ENCODE measurements at places on chromosomes 3 and 15. TPM values are rescaled to one million over a fixed set of nuclear protein-coding genes. Genes with fewer than 3 reads are reported as not detected.
A peak's percentile ranks its signal among the peaks of the same experiment; 100 is the strongest.

Gene C3orf20
- not detected for polyA plus RNA-seq

Gene CELF6
- 0.06 TPM for polyA plus RNA-seq

Gene ZNF860
- polyA plus RNA-seq = 0.07 TPM

Gene WDR72
- polyA plus RNA-seq = not detected

Gene SMCO1
- not detected for polyA plus RNA-seq

Gene CAV3
- not detected for polyA plus RNA-seq

Gene IQCH
- polyA plus RNA-seq = 0.42 TPM

Gene GATA2
- polyA plus RNA-seq = 15.0 TPM

Gene RARRES1
- 2.6 TPM for polyA plus RNA-seq

- peak; percentile 55 for DNase-seq
Measured at GRCh38 chr3:23991683-23992628, 46.9 kb downstream of the NR1D2 start.

DNA sequence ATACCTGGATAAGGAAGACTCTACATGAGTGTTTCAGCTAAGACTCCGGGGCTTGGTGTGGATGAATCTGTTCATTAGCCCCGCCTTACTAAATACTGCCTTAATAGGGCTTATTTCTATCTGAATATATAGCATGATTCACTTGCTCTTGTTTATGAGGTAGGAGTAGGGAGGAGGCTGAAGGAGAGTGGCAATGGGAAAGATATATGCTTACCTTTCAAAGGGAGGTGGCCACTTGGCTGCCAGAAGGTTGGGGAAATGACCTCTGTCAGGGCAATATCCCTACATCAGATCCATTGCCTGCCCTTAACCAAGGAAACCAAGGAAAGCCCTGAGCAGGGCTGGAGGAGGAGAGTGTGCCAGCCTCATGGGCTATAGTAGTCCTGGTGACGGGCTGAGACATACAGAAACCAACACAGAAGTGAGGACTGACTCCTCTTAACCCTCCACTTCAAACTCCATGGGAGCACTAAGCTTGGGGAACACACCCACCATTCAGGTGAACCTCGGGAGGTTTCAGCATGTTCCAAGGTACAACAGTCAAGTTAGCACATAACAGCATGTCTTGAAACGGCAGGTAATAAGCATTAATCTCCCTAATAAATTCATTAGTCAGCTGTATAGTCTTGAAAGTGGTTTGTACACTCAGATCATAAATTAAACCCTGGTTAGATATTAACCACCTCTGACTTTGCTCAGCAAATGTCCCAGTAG lies 80.1 kb downstream of the EOMES start:
- DNase-seq = no peak

DNA sequence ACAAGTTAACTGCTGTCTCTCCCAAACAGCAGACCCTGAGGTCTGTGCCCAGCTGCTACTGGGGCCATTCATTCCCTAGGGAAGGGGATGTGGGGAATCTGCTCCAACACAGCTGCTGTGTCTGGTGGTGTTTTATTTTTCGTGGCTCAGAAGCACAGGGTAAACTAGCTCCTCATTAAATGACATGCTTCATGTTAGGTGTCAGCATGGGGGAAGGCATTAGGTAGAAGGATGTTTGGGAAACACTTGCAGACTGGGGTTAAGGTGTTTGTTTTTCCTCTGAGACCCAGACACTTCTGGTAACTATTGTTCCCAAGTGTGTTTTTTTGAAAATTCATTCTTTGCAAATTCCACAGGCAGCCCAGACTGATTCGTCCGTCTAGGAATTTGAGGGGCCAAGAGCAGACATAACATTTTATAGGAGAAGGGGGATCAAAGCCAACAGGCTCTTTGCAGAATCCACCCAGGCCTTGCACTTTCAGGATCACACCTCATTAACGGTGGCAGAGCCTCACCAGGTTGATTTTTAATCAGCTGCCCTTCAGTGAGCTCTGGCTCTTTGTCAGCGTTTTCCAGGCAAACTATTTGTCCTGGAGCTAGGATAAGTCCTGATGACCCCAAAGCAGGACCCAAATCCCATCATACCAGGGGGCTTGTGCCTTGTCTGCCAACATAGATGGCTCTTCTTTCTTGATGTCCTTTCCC lies 65.4 kb upstream of the ITGA11 start:
- DNase-seq = peak; percentile 26

- peak; percentile 64 for DNase-seq
Measured at GRCh38 chr15:64209680-64210334, 47.0 kb upstream of the PPIB start.

DNA sequence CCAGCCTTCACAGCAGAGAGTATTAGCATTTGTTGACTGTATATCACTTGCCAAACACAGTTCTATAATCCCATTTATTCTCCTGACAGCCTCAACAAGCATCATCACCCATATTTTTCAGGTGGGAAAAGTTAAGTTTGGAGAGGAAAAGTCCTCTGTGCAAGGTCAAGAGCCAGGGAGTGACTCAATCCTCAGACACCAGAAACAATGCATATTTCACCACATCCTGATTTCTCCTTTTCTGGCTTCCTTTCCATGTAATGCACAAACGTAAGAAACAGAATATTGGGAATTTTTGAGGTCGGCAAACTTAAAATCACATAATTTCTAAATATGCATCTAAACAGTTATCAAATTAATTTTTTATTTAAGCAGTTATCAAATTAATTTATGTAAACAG lies 116.0 kb upstream of the GADL1 start:
- peak; percentile 52 for DNase-seq

DNA sequence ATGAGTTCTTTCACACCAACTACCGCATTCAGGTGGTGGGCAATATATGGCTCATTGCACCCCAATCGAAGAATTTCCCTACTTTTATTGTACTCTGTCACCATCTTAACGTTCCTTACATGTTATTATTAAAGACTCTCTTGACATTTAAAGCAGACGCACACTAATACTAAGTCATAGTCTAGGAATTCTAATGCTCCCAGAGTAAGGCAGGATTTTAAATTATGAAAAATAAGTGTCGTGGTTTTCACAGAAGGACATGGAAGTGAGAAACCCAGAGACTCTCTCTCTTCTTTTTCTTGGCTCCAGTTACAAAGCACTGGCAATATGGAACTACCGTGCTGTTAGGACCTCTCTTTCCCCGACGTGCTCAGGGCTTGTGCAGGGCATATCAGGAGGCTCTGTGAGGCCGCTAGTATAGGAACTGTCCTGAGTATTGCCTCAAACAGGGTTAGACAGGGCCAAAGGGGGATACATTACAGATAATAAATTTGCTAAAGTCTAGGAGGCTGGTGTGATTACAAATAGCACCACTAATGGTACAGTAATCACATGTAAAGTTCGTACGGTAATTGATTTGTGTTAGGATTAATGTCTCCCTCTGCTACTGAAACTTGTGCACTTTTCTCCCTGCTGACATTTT lies 590.8 kb downstream of the FOXP1 start:
- DNase-seq = peak; percentile 60

DNA sequence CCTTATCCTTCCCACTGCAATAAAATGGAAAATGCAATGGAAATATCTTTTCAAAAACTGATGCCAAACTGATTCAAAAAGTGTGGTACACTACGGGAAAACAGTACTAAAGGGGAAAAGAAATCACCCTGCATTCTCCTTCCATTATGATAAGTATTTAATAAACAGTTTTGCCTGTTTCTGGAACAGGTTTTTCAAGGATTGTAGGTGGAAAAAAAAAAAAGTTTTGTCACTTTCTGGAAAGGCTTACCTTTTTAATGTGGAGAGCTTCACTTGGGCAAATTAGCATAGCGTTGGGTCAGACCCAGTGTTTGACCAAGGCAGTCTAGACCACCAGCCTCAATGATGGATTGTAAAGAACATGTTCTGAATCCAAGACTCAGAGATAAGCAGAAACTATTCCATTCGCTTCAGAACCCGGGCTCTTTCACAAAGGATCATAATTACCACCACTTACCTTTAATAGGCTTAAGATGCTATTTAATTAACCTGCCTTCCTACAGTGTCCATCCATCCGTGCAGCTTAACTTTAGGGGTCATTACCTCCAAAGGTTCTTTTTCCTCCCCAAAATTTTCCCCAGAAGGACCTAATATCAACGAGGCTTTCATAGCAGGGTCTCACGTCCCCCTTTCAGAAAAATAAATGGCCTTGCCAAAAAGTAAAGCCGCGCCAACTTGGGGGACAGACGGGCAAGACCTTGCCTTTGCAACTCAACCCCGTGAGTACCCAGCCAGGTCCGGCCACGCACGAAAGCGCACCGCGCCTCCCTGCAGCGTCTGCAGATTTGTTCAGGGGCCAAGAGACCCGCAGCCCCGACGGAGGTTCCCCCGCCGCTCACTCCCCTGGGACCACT lies 1.0 kb downstream of the DCBLD2 start:
- no peak for DNase-seq

GRCh38 chr15:63573533-63573932 lies 23.7 kb upstream of the FBXL22 start:
- peak; percentile 57 for DNase-seq

- no peak for DNase-seq
Measured at GRCh38 chr3:29447946-29448627, 167.2 kb downstream of the RBMS3 start.

GRCh38 chr15:90191794-90192509 lies 9.2 kb upstream of the SEMA4B start:
- DNase-seq = no peak

GRCh38 chr3:71421820-71422566 lies 161.5 kb downstream of the FOXP1 start:
- no peak for DNase-seq

DNA sequence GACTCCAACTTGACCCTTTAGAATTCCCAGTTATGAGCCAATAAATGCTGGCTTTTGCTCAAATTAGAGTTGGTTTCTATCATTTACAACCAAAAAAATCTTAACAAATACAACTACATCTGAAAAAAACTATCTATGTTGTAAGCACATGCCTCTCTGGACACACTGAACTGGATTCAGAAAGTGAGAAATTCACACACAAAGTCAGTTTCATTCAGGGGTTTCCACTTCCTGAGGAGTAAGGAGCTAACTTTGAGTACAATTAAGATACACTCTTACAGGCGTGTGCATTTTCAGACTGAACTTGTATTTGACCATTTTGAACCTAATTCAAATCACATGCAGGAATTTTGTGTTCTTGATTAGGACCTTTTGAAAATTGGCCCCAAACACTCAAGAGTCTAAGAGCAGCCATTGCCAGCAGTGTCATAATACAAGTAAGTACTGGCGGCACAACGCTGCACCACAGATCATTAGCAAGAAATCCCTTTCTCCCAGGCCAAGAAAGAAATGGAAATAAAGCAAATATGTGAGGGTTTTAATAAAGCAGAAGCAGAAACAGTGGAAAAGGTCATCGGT lies 31.2 kb downstream of the LINS1 start:
- DNase-seq = no peak

GRCh38 chr15:28098766-28099554 lies at the start of gene OCA2:
OCA2 (minus strand) TSS chr15:28099315; CDS start chr15:28081874, 17,441 bp downstream.
- DNase-seq = peak; percentile 30

- no peak for DNase-seq
Measured at GRCh38 chr15:80582816-80583423, 112.2 kb upstream of the ABHD17C start.

DNA sequence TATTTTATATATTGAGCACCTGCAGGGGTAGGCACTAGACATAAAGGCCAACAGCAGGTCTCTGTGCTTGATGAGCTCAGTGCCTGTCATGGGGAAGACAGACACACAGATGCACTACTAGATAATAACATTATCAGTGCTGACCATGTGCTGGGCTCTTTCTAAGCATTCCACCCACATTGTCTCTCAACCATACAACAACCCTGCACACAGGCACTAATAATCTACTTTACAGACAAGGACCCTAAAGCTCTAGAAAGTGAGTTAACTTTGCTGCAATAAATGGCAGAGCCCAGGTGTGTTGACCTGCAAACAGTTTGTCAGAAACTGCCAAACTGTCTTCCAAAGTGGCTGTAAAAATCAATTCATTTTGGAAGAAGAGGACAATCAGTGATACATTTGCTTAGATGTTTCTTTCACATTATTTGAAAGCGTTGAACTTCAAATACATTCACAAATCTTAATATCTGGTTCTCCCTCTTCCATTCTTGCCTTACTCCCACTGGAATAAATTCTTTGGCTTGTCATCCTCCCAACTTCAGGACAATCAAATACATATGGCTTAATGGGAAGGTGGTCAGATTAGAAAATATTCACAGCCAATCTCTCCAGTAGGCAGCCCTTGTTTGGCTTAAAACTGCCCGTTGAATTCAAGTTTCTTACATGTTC lies 11.0 kb upstream of the PP2D1 start:
- no peak for DNase-seq

GRCh38 chr3:147371140-147371539 lies 35.2 kb downstream of the ZIC4 start:
- DNase-seq = no peak

DNA sequence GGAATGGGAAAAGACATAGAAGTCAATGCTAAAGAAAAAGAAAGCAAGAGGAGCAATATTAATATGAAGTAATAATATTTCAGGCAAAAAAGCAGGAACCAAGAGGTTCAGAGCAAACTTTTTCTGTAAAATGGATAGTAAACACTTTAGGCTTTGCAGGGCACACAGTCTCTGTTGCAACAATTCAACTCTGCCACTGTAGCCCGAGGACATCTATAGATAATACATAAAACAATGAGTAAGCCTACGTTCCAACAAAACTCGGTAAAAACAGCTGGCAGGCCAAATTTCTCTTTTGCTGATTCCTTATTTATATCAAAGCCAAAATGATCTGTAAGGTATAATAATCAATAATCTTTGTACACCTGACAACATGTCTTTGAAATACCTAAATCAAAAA lies 56.8 kb downstream of the SMAD6 start:
- DNase-seq = no peak

DNA sequence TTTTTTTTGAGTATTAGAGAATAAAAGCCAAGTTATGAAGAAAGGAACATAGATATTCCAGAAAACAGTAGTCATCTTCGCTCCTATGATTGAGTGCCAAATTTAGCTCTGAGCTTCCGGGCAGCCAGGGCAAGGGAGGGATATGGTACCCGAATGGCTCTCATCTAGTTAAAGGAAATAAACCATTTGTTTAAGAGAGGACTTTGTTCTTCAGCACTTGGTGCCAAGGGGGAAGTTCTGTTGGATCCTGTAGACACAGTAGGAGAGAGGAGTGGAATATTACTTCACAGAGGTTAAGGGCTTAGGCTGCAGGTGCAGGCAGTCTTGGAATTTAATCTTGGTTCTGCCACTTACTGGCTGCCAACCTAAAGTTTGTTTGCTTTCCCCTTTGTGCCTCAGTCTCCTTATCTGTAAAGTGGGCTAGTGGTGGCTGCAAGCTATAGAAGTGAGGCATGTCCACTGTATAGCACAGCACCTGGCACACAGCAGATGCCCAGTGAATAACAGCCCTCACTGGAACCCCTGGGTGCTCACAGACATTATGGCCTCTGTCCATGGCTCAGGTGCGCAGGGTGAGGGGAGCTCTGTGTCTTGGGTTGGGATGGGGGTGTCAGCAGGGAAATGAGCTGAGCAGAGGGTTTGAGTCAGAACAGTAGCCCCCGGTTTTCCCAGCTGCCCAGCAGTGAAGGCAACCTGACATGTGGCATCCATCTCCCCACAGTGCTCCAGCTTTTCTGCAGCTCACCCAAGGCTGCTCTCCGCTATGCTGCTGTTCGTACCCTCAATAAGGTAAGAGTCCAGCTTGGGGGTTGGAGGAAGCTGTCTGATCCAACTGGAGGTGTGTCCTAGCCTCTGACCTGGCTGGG lies 10.4 kb downstream of the COPG1 start:
- no peak for DNase-seq
